ENCODE measurements at places on chromosomes 5 and 9.

GRCh38 chr5:154614125-154614524 lies 136.1 kb upstream of the HAND1 start:
- DNase-seq = no peak

DNA sequence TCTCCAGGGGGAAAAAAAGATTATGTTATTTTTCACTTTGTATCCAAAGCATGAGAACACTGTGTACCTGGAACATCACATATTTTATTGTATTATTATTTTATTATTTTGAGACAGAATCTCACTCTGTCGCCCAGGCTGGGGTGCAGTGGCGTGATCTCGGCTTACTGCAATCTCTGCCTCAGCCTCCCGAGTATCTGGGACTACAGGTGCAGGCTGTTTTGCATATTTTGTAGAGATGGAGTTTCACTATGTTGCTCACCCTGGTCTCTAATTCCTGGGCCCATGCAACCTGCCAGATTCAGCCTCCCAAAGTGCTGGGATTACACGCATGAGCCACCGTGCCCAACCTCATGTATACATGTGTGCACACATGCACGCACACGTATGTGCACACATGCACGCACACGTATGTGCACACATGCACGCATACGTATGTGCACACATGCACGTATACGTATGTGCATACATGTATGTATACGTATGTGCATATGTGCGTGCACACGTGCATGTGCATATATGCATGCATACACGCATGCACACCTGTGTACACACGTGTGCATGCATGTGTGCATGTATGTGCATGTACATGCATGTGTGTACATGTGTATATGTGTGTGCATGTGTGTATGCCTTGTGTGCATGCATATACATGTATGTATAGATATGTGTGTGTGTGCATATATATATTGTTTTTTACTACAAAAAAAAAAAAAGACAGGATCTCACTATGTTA lies 9.5 kb upstream of the UGCG start:
- no peak for DNase-seq

GRCh38 chr9:69319324-69320025 lies 5.5 kb upstream of the ENTREP1 start:
- no peak for DNase-seq

GRCh38 chr9:1962122-1962521 lies 53.0 kb upstream of the SMARCA2 start:
- no peak for DNase-seq

DNA sequence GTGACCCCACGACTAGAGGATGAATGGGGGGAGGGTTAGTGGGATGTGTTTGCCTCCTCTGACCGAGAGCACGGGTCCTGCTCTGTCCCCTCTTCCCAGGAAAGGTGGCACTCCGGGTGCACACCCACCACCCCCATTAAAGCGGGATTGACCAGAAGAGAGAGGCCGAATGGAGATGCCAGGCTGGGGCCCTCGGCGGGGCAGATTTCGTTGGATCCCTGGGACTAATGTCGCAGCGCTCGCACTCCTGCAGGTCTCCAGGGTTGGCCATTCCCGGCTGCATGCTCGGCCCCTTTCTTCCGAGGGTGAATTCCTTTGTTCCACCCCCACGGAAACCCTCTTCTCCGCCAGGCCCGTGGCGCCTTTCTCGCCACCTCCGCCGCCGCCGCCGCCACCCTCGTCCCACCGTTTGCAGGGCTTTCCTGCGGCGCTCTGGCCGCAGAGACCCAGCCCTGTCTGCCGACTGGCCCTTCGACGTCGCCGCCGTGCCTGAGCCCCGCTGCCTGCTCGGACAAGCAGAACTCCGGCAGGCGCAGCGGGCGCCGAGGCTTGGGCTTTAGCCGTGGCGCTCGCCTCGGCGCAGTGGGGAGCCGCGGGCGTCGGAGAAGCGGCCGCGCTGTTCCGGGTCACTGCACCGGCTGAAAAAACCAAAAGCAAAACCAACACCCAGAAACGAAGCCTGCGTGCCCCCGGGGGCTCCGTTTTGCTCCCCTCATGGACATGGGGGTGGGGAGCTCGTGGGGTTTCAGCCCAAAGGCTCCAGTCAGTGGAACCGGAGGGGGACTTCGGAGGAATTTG lies 11.8 kb downstream of the LMX1B start:
- DNase-seq = no peak
